ENCODE measurements at places on chromosomes 3 and 15. TPM values are rescaled to one million over a fixed set of nuclear protein-coding genes. Genes with fewer than 3 reads are reported as not detected.

The MITF gene
- 13.3 TPM for total RNA-seq

DNA sequence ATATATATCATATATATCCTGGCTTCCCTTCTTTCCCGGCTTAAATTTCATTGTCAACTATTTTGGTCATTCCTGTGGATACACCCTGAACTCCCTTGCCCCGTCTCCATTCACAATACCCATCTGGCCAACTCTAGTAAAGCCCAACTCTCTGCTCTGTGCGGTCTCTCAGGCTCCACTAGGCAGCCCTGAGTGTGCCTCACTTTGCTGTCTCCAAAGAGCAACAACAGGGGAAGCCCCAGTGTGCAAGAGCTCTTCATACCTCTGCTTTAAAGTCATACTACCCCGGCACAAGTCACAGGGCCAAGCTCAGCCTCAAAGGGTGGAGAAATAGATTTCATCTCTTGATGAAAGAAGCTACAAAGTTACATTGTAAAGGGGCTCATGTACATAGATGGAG lies 18.9 kb upstream of the FEM1B start:
- no peak for DNase-seq

GRCh38 chr3:8980756-8981257 lies 17.5 kb upstream of the RAD18 start:
- DNase-seq: no peak

- DNase-seq: no peak
Measured at GRCh38 chr15:69412701-69413100, 1.4 kb upstream of the KIF23 start.

The DLEC1 gene
- total RNA-seq: not detected

DNA sequence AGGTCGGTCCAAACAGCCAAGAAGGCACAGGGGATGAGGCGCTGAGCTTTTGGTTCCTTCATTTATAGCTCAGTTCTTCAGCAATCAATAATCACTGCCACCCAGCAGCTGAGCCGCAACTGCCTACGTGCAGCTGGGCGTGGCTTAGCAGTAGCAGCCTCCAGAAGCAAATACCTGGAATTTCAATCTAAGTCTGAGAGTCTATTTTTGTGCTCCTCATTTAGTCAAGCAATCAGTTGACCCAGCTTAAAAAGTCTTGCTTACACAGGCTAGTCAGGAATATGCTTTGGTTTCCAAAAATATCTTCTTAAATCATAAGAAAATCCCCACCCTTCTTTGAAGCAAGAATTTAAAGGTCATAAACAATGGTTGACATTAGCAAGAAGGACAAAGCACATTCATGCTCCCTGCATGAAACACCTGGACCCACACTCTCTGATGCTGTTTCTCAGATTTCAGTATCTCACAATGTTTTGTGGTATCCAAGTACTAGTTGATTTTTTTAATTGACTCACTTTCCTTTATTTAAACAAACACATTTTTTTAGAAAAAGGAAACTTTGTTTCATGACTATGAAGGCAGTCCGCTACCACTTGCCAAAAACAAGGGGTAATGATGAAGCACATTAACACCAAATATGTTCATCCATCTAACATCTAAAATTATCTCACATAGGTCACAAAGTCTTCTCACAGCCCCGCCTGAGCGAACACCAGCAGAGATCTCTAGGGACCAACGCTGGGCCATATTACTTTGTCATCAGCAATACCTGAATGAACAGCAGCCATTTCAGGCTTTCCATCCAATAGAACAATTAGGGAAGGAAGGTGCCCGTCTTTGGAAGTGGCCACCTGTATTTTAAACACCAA lies 106.1 kb downstream of the OXNAD1 start:
- DNase-seq: peak; percentile 90

- peak; percentile 74 for DNase-seq
Measured at GRCh38 chr3:114451561-114452018, 157.8 kb downstream of the TIGIT start.

The GREM1 gene
- 848 TPM for total RNA-seq

- DNase-seq: no peak
Measured at GRCh38 chr15:58694641-58695398, 54.7 kb downstream of the ADAM10 start.

GRCh38 chr3:139811331-139811730 lies 123.7 kb upstream of the CLSTN2 start:
- DNase-seq: no peak

DNA sequence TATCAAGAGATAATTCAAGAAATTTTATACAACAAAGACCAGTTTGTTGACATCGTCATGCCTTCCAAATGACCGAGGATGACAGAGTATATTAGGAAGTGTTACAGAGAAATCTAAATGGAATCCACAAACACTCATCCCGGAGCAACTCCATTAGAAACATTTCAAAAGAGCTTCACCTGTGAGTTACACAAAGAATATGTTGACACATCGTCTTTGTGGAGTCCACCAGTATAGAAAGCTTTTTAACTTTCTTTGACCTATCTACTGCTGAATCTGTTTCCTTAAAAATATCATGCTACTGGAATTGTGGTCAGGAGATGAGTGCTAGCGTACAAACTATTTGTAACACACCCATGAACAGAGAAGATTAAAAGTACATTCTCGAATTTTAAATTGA lies 130.4 kb downstream of the SUCLG2 start:
- peak; percentile 32 for DNase-seq

The NTRK3 gene
- total RNA-seq: under 0.01 TPM

GRCh38 chr3:177679568-177680471 lies 482.5 kb upstream of the TBL1XR1 start:
- DNase-seq: peak; percentile 48

GRCh38 chr3:29655015-29655747 lies 374.3 kb downstream of the RBMS3 start:
- DNase-seq: no peak

DNA sequence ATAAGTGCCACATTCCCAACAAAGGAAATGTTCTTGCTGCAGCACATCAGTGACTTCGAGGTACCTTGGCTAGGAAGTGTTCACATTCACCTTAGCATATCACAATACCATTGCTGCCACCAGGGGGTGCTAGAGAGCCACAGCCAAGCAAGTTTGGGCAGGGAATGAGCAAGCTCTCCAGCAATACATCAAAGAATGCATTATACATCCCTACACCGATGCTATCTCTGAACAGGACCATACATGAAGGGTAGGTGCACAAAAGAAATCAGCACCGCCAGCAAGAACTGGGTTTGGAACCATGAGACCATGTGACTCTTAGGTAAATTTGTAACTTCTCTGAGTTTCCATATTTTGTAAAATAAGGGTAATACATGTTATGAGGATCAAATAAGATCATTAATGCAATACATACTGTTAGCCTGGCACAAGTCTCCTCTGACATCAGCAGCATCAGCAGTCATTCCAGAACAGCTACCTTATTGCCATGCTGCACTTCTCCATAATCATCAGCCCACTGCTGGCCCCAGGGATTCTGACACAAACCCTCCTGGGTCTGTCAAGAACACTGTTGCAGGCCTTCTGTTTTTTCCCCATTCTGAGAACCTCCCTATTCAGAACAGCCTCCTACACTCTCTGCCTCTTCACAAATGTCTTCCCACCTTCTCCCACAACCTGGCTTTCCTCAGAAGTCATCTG lies 37.5 kb downstream of the RYK start:
- DNase-seq: peak; percentile 74

DNA sequence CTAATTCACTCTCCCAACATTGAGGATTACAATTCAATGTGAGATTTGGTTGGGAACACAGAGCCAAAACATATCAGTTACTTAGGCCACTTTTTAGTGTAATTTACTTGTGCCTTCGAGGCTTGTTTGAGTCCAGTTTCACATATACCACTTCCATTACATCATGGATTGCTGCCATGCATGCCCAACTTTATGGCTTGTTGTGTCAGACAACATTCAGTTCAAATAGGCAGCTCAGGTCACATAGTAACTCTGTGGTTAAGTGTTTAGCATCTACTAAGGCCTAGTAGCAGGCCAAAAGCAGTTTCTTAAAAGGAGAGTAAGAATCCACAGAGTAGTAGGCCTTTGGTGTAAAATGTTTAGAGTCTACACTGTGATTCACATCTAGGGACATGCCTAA lies 164.3 kb upstream of the GMNC start:
- no peak for DNase-seq

The ROPN1B gene
- total RNA-seq: not detected

DNA sequence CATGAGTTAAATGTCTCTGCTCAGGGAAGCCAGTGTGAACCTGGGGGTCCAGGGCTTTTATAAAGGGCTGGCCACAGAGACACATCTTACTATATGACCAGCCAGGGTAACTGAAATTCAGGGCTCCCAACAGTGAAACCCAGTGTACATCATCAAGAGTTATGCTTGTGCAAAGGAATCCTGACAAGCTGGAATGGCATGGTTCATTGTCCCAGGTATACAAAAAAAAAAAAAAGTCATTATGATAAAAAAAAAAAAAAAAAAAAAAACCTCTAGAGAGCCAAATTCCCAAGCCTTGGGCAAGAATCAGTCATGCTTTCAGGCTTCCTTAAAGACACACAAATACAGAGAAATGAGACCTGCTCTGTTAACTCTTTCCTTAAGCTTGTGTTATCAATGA lies 452.0 kb downstream of the GABRG3 start:
- no peak for DNase-seq

GRCh38 chr3:52339612-52340011 lies 23.5 kb downstream of the DNAH1 start:
- DNase-seq: peak; percentile 87

DNA sequence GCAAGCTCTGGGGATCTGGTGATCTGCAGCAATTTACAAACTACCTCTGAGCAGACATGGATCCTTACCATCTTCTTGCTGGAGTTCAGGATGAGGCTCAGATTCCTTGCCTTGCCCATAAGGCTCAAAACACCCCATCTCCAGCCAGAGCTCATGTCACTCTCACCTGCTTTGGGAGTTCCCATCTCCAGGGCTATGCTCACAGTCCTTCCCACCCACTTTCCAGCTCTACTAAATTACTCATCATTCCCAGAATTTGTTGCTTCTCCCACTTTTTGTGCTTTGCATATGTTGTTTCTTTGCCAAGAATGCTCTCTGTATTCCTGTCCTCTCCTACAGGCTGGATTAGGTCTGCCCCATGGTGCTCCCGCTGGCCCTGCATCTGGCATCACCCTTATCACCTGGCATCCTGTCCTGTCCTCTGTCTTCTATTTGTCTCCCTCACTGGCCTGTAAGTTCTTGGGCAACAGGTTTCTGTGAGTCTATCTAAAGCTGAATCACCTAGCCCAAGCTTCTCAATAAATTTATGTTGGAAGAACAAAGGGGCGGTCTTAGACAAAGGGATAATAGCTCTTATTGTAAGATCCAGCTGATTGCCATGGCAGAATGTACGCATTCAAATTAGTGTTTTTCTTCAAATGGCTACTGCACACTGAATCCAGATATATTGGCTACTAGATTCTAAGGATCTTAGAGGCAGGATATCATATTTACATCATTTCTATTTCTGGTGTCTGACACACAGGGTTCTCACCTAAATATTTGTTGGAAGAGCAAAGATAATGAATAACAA lies 179.2 kb downstream of the CLSTN2 start:
- DNase-seq: no peak

- peak; percentile 70 for DNase-seq
Measured at GRCh38 chr3:158701420-158702065, 29.1 kb upstream of the LXN start.

Measured in IMR-90 (cell line).